NB4 (cell line): ENCODE measurements at places on chromosomes 5 and 9.

- no peak for DNase-seq
These were observed 21.0 kb upstream of the CDK7 start for GRCh38 chr5:69213513-69214215.

DNA sequence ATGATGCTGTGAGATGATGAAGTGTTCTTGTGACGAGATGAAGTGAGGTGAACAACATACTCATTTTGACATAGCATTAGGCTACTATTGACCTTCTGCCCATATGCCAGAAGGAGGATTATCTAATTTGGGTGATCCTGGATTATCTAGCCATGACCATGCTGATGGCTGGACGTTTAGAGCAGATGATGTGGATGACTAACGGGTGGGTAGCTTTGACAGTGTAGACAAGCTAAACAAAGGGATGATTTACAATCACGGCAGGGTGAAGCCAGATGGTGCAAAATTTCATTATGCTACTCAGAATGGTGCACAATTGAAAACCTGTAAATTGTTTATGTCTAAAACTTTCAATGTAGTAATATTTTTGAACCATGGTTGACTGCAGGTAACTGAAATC lies 2403.4 kb upstream of the ACO1 start:
- no peak for DNase-seq

GRCh38 chr5:93993161-93993560 lies 251.8 kb upstream of the POU5F2 start:
- no peak for DNase-seq

DNA sequence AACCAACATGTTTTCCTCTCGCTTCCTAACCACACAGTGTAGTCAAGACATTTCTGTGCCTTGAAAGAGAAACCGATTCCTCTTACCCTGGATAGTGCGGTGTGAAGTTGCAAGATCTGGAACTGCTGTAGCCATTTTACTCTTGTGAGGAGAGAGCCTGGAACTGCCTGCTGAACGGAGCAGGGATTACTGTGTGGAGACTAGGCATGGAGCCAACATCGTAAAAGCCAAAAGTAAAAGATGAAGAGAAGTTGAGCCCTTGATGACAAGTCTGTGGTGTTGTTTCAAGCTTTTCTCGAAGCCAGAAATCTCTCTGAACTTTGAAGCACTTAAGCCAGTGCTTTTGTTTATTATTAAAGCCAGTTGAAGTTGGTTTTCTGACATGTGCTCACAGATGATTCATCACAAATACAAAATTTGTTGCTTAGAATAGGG lies 110.1 kb upstream of the GRIN3A start:
- no peak for DNase-seq

DNA sequence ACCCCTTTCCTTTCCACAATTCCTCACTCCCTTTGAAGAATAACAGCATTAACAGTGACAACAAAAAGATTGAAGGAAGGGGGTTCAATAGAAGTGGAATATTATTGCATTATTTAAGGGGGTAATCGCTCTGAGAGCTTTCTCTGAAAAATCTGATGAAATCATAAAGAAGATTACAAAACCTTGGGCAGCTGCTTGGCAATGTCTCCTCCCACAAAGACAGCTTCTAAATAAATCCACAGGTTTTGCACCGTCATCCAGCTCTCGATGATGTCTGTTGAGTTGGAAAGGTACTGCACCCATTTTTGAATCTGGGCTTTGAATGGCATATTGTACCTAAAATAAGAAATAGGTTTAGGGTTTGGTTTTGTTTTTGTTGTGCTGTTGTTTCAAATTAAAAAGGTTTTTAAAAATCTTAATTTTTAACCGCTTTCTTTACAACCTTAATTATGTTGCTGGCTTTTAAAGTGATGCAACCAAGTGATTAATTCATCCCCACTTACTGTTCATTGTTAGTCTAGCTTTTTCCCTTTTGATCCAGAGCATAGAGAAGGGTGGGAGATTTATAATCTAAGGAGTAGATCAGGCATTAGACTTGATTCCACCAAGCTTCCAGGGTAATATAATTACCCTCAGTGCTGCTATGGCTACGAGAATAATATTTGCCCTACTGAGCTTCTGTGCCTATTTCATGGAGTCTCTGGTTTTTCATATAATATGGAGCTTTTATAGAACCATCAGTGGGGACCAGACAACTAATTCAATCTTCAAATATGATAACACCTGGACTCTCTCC lies 85.0 kb downstream of the DNAH5 start:
- DNase-seq: peak; percentile 14

DNA sequence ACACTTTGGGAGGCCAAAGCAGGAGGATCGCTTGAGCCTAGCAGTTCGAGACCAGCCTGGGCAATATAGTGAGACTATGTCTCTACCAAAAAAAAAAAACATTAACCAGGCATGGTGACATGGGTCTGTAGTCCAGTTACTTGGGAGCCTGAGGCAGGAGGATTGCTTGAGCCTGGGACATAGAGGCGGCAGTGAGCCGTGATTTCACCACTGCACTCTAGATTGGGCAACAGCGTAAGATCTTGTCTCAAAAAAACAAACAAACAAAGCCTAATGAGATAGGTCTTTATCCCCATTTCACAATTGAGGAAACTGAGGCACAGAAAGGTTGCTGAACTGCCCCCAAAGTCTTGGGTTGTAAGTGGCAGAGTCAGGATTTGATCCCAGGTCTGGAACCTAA lies 70.5 kb upstream of the RAD23B start:
- no peak for DNase-seq

DNA sequence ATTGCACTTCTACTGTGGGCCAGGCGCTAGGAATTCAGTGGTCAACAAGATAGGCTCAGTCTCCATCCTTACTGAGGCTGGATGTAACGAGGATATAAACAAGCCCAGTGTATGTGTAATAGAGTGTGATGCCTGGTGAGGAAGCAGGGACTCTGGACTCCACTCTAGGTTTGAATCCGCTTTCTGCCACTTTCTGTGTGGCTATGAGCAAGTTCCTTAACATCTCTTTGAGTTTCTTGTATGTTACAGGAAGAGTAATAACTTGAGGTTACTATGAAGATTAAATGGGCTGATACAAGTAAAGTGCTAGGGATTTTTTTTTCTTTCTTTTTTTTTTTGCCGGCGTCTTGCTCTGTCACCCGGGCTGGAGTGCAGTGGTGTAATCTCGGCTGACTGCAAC lies 12.4 kb downstream of the DOCK2 start:
- no peak for DNase-seq

GRCh38 chr9:97859346-97859745 lies 6.3 kb downstream of the FOXE1 start:
- DNase-seq: no peak

GRCh38 chr9:122579874-122580273 lies 3.3 kb downstream of the OR1L8 start:
- DNase-seq: no peak

DNA sequence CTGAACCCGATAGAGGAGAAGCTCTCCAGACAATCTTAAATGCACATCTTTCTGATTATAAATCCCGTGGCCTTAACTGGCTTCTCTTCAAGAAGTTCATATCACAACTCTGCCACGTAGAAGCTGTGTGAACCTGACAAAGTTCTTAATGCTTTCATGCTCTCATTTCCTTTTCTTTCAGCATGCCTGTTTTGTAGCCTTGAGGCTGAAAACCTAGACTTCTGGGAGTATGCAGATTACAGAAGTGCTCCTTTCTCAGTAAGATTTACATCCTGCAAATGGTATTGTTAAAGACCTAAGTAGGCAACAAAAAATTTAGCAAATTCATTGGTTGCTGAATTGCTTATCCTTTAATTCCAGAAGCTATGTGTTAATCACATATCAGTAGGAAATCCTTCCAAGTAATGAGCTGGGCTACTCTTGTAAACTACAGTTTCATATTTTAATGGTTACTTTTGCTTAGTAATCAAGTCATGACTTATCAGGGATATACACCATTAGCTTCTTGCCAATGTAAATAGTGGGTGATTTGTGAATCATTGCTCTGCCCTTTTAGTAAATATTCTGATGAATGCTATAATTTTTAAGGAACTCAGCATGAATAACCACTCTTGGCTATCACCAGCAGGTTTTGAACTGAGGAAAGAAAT lies 334.7 kb downstream of the FBXL7 start:
- no peak for DNase-seq

DNA sequence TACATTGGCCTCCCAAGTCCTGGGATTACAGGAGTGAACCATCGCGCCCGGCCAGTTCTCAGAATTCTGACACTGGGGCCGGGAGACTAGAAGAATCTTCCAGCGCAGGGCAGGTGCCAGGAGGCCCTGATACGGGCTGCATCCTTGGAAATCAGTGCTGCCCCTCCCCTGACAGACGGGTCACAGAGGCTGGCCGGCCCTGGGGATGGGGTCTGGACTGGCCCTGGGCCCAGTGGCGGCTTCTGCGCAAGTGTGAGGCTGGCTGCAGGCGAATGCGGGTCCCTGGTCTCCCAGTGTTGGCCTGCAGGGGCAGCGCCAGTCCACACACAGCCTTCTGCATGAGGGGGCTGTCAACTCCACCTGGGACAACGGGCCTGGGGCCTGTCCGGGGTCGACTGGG lies 831 bp upstream of the TBC1D9B start:
- DNase-seq: no peak
